T-helper 2 cell (primary cell): ENCODE measurements at places on chromosomes 3 and 15.

GRCh38 chr15:39396979-39397615 is 183.8 kb upstream of the THBS1 start:
- no peak for DNase-seq

- no peak for DNase-seq
Measured at GRCh38 chr15:88920186-88920891, 7.2 kb upstream of the MFGE8 start.

DNA sequence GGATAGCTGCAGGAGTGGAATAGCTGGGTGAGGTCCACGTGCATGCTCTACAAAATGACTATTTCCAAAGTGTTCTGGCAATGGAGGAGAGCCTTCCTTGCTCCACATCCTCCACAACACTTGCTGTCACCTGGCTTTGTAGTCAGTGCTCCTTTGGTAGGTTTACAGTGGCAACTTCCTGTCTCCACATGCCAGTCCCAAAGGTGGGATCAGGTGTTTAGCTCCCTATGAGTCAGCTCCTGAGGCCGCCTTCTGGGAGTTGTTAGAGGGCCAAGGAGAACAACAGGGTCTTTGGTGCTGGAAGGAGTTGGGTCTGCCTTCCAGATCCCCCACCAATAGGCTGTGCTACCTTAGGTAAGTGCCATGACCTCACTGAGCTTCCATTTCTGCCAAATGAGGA is 15.3 kb upstream of the LIMD1 start:
- no peak for DNase-seq

DNA sequence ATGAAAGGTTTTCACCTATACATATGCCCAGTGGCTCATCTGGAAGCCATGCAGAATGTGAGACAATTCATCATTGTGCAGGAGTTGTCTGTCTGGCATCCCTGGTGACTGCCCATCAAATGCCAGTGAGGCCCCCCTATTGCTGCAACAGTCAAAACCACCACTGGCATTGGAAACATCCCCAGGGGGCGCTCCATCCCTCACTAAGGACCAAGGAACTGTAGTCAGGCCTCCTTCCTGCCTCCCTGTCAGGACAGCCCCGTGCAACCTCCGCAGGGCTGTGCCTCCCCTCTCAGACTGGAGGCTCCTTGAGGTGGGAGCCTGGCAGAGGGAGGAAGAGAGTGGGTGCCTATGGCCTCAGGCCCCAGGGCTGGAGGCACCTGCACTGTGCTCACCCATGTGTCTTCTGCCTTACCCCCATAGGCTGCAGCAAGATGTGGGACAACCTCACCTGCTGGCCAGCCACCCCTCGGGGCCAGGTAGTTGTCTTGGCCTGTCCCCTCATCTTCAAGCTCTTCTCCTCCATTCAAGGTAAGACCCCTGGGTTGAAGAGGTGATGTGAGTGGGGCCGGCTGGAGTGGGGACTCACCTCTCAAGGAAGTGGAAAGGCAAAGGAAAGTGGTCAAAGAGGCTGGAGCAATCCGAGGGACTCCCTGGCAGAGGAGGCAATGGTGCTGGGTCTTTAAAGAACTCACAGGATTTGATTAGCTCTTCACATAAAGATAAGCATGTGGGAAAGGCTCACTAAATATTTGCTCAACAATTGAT is 16.5 kb downstream of the VIPR1 start:
- peak; percentile 44 for DNase-seq

DNA sequence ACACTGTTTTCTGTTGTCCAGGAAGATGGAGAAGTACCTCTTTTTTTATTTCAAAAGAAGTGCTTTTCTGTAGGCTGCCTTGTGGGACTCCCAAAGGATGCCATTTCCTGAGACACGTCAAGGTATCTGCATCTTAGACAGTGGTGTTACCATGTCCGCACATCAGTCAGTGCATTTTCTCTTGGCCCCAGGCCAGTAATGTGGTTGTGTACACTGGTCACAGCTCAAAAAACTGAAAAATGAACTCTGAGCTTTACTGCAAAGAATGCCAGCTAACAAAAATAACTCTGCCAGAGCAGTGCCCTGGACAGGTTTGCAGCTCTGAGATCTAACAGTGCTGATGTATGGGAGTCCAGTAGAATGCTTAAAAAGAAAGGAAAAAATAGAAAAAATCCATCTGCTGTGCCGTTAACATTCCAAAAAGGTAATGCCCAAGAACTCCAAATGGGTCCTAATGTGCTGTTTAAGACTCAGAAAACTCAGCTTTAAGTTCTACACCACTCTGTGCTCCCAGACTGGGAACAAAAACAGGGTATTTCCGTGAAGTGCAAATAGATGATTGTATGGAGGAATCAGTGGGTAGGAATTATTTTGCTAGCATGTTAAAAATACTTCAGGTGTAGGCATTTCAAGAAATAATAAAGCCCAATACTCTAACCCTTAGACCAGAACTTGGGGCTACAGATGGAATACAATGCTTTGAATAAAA is 315.9 kb downstream of the FEZF2 start:
- no peak for DNase-seq

DNA sequence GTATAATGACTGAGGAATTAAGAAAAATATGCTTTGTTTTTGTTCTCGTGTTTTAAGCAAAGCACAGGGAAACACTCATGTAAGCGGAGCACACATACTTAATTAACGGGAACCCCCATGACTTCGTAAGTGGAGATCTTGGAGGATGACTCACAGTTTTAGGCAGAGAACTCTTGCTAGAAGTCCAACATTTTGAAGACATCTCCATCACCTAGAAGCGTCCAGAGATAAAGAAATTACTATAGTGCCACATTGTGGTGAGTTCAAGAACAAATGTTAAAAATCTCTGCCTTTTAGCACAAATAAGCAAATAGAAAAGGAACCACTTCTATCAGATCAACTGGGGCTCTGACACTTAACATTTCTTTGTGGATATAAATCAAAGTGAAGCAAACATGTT is 194.1 kb upstream of the ARHGEF26 start:
- no peak for DNase-seq

DNA sequence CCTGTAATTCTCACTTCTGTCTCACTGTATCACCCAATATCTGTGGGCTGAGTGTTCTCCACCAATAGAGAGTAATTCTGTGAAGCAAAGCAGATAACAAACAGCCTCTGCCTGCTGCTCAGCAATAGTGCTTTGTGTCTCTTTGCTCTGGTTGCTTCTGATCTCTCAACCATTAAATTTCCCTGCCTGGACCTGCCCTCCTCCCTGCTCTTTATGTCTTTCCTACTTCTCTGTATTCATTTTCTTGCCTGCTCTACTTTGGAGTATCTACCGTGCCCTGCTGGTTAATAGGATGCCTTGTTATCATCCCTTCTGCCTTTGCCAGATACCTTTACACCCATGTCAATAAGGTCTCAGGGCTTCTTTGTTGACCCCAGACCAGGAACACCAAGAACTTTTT is 102.9 kb upstream of the CGNL1 start:
- DNase-seq = no peak

- DNase-seq = no peak
Measured at GRCh38 chr3:123834631-123835030, 49.5 kb downstream of the MYLK start.

DNA sequence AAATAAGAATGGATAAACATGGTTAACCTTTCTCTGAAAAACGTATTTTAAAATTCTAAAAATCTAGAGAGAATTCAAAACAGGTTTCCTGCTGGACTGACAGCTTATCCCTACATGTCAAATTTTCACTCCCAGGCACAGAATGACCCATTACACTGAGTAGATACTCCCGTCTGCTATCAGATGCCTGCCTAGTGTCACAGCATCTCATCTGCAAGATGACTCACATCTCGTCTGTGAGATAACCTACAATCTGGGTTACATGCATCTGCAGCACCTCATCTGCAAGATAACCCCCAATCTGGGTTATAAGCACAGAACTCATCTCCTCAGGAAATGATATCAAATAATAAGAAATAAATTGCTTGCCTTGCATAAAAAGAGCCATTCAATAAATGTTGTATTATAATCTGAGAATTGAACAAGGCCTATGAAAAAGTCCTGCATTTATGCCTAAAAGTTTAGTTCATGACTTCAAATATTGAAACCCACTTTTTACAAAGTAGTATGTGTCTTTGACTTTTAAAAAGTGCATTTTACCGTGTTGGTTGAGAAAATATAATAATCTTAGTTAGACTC is 188.3 kb upstream of the THBS1 start:
- DNase-seq = no peak

GRCh38 chr3:135268941-135269532 is 474.0 kb downstream of the EPHB1 start:
- no peak for DNase-seq

DNA sequence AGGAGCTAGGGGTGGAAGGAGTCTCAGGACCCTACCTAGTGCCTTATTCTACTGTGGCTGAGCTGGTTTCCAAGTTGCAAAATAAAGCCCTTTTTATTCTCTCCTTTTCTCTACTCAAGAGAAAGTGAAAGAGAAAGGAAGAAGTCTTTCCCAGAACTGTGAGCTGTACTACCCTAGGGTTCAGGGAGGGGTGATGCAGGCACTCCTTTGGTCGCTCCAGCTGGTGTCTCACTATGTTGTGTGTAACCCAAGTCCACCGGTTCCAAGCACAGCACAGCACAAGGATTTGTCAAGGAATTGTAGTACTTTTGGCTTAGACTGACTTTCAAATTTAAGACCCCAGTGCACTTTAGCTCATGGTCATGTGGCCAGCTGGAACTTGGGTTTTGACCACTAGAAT is 1721.7 kb downstream of the OTOL1 start:
- no peak for DNase-seq

DNA sequence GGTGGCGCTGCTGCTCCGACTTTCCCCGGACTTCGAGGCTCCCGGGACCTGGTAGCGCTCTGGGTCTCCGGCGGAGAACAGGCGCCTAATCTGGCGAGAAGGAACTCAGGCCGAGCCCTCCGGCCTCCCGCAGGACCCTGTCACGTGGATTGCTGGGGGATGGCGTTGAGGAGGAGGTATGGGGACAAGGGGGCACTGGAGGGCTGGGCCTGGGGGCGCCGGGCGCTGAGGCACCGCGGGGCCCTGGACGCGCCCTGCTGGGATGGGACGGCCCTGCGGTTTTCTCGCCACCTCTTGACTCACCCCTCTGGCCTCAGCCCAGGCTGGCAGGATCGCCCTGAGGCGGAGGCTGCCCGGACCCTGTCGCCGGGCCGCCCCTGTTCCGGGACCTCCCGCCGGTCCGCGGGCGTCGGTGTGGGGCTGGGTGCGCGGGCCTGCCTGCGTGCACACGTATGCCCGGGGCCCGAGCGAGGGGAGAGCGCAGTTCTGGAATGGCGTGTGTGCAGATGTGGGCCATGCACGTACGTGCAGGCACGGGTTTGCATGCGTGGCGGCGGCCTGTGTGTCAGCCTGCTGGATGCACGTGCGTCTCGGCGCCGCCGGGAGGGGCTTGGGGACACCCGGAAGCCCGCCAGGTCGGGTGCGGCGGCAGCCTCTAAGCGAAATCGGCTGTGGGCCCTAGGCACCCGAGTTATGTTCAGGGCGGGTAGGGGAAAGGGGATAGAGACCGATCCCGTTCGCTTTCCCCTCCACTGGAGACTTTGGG is 752 bp downstream of the C15orf39 start:
- DNase-seq = peak; percentile 72

DNA sequence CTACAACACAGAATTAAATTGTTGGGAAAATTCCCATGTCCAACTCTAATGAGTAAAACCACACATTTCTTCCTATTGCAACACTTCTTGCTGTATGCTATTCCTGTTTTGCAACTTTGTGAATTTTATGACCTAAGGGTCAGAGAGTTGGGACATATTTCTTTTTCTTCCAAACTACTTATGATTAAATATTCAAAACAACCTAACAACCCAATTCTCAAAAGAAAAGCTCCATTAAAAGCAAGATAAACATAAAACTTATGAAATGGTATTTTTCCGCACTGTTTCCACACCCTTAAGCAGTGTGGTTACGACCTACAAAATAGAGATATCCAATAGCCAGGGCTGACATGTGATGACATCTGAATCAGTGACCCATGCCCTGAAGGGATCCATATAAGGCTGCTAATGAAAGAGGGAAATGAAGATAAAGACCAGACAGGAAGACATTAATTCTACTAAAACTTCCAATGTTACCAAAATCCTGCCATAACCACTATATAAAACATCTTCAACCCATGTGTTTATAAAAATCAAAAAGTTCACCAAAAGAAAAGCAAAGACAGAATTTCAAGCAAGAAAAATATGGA is 45.6 kb downstream of the DMXL2 start:
- no peak for DNase-seq

DNA sequence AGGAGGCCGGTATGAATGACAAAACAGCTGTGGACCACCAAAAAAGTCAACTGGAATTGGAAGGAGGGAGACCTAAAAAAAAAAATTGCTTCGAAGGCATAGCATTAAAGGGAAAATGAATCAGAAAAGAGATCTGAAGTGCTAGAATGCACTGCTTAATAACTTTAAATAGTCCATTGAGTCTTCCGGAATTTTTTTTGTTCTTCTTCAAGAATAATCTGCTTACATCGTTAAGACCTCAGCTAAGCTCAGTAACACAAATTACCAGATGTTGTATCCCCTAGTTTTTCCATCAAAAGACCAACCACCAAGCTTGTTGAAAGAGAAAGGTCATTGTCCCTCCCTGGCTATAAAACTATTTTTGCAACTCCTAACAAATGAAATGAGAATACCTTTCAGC is 560.5 kb downstream of the NR2F2 start:
- DNase-seq = no peak

GRCh38 chr3:133934996-133935842 is 39.5 kb upstream of the RAB6B start:
- no peak for DNase-seq

- DNase-seq = no peak
Measured at GRCh38 chr3:25262322-25262721, 165.7 kb upstream of the RARB start.

DNA sequence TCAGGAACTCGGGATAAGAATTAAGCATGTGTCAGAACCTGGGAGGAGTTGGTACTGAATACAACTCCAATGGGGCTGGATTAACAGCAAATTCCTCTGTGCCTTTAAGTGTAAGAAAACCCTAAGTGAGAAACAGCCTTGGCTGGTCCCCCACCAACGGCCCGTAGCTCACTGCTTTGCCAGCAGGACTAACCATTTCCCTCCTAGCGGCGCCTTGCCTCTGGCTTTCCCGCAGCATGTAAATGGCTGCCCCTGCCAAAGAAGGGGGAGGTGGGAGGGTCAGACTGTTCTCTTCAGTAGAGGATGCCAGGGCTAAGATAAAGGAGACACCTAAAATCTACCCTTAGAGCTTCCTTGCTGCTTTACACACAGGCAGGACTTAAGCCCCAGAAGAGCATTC is 51.0 kb upstream of the SH3GL3 start:
- no peak for DNase-seq
